ENCODE measurements at places on chromosomes 6 and 20.

- no peak for DNase-seq
These were observed 157.3 kb downstream of the PHF3 start for GRCh38 chr6:63792736-63793464.

- no peak for DNase-seq
These were observed 187.0 kb downstream of the MTFR2 start for GRCh38 chr6:136063096-136063495.

- DNase-seq: no peak
These were observed 90.5 kb downstream of the RNGTT start for GRCh38 chr6:88872962-88873361.

- no peak for DNase-seq
These were observed 121.4 kb upstream of the ADGRF1 start for GRCh38 chr6:47163536-47163935.

- no peak for DNase-seq
These were observed 1.8 kb downstream of the MDGA1 start for GRCh38 chr6:37695857-37696219.

- DNase-seq: no peak
These were observed 37.8 kb downstream of the EIF2S2 start for GRCh38 chr20:34074101-34074760.

DNA sequence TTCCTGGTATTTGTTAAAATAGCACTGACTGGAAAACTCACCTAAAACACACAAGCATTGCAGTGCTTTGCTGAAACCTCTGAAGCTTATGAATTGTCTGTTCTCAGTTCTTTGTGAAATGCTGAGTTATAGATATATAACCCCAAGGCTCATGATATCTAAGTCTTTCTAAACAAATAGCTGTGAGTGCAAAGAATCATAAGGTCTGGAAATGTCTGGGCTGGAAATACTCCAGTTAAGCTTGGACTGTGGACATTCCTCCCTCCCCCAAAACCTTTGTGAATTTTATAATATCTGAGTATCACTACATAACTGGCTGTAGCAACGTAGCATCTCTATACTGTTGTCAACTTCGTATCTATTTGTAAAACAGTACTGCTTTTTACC lies 69.1 kb downstream of the CBLN4 start:
- DNase-seq: no peak

GRCh38 chr6:30645989-30646388 lies 944 bp upstream of the C6orf136 start:
- no peak for DNase-seq

DNA sequence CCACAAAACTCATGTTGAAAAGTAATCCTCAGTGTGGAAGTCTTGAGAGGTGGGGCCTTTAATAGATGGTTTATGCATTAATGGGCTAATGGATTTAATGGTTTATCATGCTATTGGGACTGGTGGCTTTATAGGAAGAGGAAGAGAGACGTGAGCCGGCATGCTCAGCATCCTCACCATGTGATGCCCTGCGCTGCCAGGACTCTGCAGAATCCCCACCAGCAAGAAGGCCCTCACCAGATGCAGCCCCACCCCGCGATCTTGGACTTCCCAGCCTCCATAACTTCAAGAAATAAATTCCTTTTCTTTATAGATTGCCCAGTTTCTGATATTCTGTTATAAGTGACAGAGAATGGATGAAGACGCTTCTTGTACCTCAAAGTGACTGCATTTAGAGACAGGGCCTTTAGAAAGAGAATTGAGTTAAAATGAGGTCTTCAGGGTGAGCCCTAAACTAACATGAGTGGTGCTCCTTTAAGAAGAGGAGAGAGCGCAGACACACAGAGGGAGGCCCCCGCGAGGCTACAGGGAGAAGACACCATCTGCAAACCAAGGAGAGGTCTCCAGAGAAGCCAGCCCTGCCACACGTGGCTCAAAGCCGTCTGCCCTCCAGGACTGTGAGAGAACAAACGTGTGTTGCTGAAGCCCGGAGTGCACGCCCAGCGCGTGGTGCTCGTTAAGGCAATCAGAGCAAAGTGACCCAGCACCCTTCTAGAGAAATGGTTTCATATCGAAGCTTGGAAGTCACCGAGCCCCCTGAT lies 56.9 kb downstream of the IRF4 start:
- no peak for DNase-seq

- no peak for DNase-seq
These were observed 35.9 kb downstream of the MOXD1 start for GRCh38 chr6:132365281-132365907.

- no peak for DNase-seq
These were observed 139.5 kb downstream of the DLL1 start for GRCh38 chr6:170151321-170151771.

DNA sequence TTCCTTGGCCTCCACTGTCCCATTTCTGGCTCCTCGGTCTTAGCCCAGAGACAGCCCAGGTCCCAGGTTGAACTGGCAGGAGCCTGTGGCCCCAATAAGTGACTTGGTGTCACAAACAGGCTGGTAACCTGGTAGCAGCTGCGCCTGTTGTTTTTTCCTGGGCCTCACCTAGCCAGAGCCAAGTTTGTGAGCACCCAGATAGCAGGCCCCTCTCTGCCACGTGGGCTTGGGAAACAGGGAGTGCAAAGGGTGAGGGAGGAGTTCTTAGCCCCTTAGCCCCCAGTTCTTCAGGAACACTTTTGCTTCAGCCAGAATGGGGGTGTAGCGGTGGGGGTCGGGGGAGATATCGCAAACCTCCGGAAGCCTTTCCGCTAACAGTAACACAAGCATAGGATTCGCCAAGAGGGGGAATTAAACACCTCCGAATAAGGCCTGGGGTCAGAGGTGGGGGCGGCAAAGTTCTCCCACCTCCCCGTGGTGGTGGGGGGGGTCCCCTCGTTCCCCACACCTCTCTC lies 760 bp downstream of the C6orf132 start:
- no peak for DNase-seq

DNA sequence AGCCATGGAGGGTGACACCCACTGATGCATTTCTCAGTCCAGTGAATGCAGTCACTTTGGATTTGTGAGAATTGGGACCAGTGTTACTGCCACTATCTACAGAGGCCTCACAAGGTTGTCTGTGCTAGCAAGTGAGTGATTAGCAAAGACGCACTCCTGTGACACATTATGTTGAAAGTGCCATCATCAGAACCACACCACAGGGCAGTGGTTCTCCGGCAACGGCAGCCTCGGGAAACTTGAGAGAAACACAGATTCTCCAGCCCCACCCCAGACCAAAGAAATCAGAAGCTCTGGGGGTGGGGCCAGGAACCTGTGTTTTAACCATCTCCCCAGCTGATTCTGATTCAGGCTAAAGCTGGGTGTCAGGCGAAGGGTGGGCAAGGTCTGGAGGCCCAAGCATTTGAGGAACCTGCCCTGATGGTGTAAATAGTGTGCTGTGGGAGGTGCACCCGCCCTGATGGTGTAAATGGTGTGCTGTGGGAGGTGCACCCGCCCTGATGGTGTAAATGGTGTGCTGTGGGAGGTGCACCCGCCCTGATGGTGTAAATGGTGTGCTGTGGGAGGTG lies 39.9 kb downstream of the TMEM242 start:
- no peak for DNase-seq

DNA sequence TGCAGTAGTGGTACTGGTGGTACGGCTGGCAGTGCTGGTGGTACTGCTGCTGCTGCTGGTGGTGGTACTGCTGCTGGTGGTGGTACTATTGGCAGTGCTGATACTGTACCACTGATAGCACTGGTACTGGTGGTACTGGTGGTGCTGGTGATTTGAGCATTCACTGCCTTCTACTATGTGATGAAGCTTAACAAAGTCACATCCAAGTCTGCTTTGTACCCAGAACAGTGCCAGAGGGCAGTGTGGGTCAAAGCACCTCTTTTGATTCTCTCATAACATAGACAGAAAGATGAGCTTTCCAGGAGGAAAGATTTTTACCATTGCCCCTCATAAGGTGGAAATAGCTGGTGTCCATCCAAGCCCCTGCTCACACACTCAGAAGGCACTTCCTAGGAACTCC lies 48.7 kb downstream of the ANKRD6 start:
- DNase-seq: no peak

DNA sequence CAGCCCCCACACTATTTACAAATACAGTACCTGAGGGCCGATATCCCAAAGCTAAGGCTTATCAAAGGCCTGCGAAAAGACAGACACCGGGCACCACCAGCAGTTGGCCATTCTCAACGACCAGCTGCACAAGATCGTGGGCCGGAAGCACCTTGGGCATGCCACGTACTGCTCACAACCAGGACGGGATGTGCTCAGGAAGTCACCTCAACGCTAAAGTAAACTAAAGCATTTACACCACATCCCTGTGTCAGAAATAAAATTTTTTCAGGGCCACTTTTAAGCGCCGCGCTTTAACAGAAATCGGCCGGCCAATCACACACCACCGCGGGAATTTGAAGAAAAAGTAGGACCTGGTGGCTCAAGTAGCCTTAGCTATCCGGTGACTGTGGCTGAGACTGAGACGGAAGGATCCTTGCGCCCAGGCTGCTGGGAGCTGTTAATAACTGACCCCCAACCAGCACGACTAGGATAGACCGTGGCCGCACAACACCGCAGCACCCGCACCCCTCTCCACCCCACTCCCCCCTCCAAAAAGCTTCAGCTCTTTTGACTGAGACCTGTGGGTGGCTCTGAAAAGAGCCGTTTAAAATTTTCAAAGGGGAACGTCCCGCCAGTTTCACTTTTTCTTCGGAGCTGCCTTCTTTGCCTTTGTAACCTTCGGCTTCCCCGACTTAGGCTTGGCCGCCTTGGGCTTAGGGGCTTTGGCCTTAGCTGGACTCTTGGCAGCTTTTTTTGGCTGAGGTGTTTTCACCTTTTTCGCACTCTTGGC lies 131.2 kb upstream of the BTN3A2 start:
- DNase-seq: no peak

- DNase-seq: no peak
These were observed 285.4 kb downstream of the THBS2 start for GRCh38 chr6:168968228-168968627.

GRCh38 chr6:24718449-24719124 lies 367 bp downstream of the C6orf62 start:
- no peak for DNase-seq

DNA sequence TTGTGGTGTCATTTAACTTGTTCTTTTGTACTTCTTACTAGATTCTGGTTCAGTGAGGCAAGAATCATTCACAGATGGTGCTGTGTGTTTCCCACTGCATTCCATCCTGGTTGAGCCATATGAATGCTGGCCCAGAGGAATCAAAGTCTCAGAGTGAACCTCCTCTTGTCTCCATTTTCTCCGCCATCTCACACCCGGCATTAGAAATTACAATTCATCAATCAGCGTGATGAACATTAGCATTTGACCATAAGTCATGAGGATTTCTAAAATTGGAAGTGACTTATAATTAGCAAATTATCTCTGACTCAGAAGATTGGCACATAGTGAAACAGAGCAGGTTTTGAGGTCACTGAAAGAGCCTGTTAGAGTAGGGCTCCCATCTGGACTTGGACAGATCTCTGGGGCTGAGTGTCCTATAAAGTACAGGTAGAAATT lies 25.2 kb downstream of the TNFAIP3 start:
- no peak for DNase-seq

- DNase-seq: no peak
These were observed 20.9 kb downstream of the DEF6 start for GRCh38 chr6:35318196-35319171.

- DNase-seq: no peak
These were observed 26.3 kb upstream of the TFB1M start for GRCh38 chr6:155340464-155341129.

- DNase-seq: no peak
These were observed 531 bp upstream of the CCN2 start for GRCh38 chr6:131951576-131952230.

GRCh38 chr6:56004426-56004825 lies 129.0 kb upstream of the BMP5 start:
- no peak for DNase-seq

DNA sequence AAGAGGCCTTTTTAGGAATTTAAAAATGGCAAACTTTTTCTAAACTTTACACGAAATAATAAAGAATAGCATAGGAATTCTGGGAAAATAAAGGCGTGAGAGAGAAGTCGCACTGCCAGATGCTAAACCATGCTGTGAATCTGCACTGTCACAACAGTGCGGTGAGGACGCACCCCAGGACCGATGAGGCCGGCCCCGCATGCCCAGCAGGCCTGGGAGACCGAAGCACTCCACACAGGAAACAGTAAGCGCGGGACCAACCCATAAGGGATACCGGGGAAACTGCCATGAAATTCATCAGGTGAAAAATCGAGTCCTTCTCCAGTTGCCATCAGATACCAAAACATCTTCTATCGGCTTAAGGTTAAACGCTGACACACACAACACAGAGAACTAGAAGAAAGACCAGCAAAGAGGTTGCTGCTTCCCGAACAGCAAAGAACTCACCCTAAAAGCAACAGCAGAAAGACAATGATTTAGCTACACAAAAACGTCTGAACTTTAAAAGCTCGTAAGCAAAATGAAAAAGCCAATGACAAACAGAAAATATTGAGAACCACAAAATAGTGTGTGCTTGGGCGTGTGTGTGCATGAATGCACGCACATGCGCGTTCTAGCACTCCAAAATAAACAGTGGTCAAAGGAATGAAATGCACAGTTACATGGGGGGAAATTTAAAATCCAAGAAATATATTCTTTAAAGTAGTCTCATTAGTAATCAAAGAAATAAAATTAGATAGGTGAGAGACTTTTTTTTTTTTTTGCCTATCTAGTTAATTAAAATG lies 15.4 kb downstream of the RAMACL start:
- no peak for DNase-seq

DNA sequence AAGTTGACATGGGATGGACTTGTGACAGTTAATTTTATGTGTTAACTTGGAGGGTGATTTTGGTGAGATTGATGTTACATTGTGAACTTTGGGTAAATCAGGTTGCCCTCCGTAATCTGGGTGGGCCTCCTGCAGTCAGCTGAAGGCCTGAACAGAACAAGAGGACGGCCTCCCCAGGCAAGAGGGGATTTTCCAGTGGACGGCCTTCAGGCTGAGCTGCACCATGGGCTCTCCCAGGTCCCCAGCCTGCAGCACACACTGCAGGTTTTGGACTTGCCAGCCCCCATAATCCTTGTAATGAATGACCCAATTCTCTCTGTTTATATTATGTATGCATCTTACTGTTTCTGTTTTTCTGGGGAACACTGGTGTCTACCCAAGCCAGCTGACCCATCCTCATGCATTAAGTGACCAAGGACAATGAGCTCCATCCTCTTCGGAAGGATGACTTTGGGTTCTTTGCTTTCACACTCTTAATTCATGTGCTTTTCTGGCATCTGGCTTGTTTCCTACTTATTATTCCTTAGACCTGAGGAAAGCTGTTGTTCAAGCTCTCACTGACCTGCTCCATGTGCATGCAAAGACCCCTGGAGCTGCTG lies 64.2 kb downstream of the DACT2 start:
- no peak for DNase-seq

- no peak for DNase-seq
These were observed 36.3 kb downstream of the RNF144B start for GRCh38 chr6:18423426-18423825.
